ENCODE measurements at places on chromosomes 5 and 9.

GRCh38 chr9:6922680-6923079, 164.9 kb downstream of the KDM4C start:
- no peak for DNase-seq

GRCh38 chr5:22887566-22887965, 34.4 kb upstream of the CDH12 start:
- no peak for DNase-seq

- DNase-seq: no peak
Observed at GRCh38 chr5:89246864-89247263, 363.9 kb upstream of the MEF2C start.

DNA sequence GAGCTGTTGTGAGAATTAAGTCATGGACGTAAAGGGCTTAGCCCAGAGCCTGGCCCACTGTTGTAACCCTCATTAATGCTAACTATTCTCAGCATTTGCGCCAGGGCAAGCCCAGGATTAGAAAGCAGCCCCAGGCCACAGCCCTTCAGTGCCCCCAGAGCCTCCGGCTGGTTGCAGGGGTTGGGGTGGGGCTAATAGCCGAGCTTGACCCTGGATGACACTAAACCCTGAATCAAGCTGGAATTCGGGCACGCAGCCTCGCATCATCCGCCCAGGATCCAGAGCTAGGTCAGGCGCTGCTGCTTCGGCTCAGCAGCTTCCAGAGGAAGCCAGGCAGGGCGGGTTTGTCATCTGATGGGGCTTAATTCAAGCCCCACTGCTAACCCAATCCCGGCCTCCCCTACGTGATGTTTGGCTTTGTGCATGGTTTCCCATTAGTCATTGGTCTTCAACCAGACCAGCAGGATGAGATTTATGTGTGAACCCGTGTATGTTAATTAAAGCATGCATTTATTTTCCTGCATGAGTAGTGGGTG, 1.2 kb upstream of the MEGF9 start:
- DNase-seq: no peak

GRCh38 chr9:70290626-70291025, 31.8 kb downstream of the SMC5 start:
- DNase-seq: no peak

- peak; percentile 59 for DNase-seq
Observed at GRCh38 chr5:173707392-173707791, 90.9 kb upstream of the BOD1 start.

DNA sequence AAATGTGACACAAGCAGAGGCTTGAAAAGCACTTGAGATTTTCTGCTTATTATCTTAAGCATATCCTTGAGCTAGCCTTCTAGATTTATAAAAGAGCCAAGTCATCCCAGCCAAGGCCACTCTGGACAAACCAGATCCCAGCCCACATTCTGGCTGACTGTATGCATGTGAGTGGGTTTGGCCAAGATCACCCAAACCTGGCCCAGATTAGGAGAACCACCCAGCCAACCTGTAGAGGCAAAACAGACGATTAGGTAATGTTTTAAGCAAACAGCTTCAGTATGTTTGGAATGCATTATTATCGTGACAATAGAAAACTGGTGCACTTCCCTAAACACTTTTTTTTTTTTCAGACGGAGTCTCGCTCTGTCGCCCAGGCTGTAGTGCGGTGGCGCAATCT, 151.9 kb downstream of the SPATA31D1 start:
- no peak for DNase-seq

- no peak for DNase-seq
Observed at GRCh38 chr5:74401281-74401945, 239.1 kb downstream of the ENC1 start.

GRCh38 chr5:115624994-115625393, 842 bp downstream of the TMED7 start:
- no peak for DNase-seq

- DNase-seq: no peak
Observed at GRCh38 chr9:11871852-11872251, 821.3 kb upstream of the TYRP1 start.

GRCh38 chr9:22054076-22054475, 45.0 kb upstream of the CDKN2B start:
- DNase-seq: no peak

DNA sequence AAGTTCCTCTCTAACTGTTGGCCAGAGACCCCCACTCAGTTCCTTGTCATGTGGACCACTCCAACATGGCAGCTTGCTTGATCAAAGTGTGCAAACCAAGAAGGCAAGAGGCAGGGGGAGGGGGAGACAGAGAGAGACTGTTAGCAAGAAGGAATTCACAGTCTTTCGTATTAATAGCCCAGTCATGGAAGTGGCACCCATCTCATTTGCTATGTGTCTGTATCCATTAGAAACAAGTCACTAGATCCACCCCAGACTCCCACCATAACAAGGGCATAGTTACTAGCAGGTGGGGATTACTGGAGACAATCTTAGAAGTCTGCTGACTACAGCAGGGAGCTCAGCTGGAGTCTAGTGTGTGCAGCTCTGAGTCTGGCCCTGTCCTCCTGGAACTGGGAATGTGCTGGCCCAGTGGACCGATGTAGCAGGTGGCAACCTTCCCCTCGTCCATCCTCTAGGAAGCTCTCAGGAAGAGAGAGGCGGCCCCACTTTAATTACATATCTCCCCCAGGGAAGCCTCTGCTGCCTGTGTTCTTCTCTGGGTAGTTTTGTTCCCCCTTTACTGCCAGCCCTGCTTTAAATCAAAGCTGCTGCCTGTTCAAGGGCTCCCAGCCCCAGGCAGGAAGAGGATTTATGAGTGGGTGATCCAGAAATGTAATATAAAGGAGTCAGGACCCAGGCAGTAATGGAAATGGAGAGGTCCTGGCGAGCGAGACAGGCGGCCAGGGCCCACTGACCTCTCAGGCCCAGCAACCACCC, 47.8 kb upstream of the ALDH1B1 start:
- no peak for DNase-seq

- DNase-seq: no peak
Observed at GRCh38 chr5:81513473-81513872, 119.5 kb upstream of the ACOT12 start.

DNA sequence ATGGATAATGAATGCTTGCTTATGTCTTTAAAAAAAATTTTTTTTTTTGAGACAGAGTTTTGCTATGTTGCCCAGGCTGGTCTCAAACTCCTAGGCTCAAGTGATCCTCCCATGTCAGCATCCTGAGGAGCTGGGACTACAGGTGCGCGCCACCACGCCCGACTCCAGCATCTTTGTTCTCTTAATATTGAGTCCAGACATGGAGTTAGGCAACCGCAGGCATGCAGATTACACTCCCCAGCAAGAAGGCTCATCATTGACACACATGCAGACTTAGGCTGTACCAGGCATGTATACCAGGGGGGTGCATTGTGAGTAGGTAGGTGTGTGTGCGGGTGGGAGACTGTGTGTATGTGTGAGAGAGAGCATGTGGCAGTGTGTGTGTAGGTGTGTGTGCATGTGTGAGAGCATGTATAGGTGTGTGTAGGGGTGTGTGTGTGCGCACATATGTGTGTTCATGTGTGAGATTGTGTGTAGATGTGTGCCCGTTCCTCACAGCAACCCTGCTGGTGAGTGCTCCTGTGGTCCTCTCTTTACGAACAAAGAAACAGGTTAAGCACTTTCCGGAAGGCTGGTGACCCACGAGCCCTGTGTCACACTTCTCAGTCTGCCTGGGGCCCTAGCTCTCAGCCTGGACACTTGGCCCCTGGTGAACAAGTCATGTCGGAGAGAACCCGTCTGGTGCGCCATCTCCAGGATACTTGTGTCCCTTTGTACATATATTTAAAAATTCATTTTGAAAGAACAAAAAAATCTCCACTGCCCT, 6.2 kb downstream of the OBP2B start:
- no peak for DNase-seq

DNA sequence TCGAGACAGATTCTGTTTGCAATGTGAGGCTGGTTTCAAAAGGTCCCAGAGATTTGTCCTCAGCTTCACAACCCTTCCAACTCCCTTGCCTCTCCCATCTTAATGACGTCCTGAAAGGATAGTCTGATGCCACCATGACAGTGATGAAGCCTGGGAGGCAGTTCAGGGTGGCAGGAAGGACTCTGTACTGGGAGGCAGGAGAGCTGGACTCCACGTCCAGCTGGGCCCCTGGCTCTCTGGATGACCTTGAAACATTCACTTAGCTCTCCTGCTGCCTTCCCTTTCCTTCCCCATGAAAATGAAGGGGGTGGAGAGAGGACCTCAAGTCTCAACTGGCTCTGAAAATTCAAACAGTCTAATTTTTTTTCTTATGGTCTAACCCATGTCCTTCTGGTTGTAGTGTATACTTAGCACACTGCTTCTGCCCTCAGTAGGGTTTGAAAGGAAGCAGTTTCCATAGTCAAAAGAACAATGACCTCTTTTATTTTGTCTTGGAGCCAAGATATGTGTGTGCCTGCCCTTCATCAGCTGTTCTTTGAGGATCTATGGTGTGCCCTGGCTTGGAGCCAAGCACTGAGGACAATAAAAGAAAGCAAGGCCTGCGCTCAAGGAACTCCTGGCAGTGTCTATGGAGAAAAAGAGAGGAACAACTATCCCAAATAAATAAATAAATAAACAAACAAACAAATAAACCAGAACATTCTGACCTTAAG, 188.3 kb downstream of the GRIA1 start:
- DNase-seq: no peak

- no peak for DNase-seq
Observed at GRCh38 chr5:96006291-96006690, 44.6 kb upstream of the ELL2 start.

DNA sequence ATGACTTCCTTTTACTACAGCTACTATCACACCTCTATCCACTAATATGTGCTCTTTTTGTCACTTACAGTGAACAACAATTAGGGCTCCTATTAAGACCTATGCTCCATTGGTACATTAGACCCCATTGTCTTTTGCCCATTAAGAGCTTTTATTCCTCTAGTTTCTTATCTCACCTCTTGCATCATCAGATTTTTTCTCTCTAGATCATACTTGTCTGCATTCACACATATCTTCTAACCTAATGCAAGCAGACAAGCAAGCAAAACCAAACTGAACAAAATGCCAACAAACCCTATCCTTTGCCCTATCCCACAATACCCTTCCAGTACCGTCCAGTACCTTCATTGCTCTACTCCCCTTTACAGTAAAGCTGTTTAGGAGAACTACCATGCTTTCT, 10.1 kb upstream of the RBM27 start:
- no peak for DNase-seq

DNA sequence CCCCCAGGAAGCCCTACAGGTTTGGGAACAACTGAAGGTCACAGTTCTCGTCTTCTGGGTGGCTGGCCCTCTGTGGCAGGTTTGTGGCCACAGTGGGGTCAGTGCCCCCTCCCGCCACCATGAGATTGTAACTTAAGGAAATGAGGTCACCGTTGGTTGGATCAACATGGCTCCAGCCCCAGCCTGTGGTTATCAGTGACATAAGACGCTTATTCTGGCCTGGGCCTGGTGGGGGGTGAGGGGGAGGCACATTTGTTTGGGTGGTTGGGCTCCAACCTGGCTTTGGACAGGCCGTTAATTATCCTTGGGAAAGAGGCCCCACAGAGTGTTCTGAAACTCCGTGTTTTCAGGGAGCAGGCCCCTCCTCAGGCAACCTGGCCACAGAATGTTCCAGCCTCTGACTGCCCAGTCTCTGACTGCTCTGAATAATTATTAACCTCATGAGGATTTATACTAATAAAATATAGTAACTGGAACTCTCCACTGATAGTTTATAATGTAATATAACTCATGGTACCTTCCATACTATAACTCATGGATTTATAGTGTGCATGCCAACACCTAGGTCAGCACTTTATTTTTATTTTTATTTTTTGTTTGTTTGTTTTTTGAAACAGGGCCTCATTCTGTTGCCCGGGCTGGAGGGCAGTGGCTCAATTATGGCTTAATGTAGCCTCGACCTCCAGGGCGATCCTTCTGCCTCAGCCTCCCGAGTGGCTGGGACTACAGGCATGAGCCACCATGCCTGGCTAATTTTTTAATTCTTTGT, 58.0 kb upstream of the RPL26L1 start:
- DNase-seq: no peak

- no peak for DNase-seq
Observed at GRCh38 chr5:177495243-177496060, 2.0 kb downstream of the PDLIM7 start.

DNA sequence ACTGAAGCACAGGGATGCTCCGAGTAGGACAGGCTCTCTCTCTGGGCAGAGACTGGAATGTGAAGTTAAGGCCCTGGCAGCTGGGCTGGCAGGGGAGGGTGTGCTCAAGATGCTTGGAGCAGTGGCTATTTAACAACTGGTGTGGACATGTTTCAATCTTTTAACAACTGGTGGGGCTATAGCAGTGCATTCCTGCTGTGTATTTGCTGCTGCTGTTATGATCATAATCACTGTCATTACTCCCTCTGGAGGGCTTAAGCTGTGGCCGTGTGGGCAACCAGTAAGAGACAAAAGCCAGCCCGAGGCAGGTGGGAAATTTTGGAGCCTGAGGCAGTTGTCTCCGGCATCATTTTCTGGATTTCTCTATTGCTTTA, 33.3 kb upstream of the PTGS1 start:
- DNase-seq: no peak
